Activated CD8-positive, alpha-beta memory T cell treated with anti-CD3 and anti-CD28 coated beads, Interleukin-2, amount 10 ng/mL, durations not matched to agents 7 days and 5 days (primary cell): ENCODE measurements at places on chromosomes 1 and 21. TPM values are rescaled to one million over a fixed set of nuclear protein-coding genes. Genes with fewer than 3 reads are reported as not detected.
A peak's percentile ranks its signal among the peaks of the same experiment; 100 is the strongest.

DNA sequence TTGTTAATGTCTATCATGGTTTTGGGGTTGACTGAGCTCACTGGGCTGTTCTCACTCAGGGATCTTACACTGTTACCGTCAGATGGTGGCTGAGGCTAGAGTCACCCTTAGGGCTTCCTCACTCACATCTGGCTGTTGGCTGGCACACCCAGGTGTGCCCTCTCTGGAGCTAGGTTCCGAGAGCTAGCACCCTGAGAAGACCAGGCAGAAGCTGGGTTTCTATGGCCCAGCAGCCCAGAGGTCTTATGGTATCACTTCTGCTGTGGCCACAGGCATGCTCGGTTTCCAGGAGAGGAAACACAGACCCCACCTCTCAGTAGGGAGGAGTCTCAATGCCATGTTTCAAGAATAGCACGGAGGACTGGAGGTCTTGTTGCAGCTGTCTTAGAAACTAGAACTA lies 20.7 kb upstream of the KIF1B start:
- DNase-seq: no peak
- no peak overlapping the region for H3K4me3 ChIP-seq
- H3K27me3 ChIP-seq: peaks cover 6% of the 10 kb centered on the region
- H3K4me1 ChIP-seq: peaks cover 8% of the 10 kb centered on the region
- H3K36me3 ChIP-seq: no peaks in the 10 kb centered on the region
- no peak overlapping the region for H3K27ac ChIP-seq

DNA sequence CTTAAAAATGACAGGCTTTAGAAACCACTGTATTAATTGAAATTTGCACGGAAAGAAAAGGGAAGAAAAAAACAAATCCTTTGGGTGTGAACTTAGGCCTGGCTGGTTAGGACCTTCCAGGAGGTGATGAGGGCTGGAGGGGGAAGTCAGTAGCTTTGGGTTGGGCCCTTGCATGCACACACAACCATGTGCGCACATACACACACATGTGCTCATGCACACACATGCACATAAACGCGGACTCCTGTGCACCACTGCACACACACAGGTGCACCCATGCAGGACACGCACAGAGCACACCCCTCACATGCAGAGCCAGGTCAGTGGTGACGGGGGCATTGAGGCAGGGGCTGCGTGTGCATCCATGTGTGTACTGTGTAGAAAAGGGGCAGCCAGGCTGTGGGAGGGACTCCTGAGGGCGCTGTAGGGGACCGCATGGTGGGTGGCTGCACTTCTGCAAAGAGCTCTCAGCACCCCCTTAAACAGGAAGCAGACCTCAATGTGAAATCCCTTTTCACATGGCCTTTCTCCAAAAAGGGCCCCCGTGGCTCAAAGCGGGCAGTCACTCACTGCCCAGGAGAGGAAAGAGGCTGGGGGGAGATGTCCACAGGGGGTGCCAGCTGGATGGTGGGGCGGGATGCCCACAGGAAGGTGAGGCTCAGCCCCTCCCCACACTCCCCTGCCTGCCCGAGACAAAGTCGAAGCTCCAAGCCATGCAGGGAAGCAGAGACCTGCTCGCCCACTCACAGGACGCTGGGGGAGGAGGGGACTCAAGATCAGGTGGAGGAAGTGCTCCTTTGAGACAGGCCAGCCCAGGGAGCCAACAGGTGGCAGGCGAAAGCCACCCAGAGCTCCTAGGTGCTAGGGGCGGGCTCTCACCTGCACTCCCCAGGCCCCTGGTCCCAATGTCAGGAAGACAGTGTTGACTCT lies 95.2 kb downstream of the ITPKB start:
- no peaks in the 10 kb centered on the region for H3K27me3 ChIP-seq
- no peak overlapping the region for H3K4me3 ChIP-seq
- H3K27ac ChIP-seq: peak overlapping the region; percentile 82
- H3K4me1 ChIP-seq: peaks cover 39% of the 10 kb centered on the region
- peaks cover 21% of the 10 kb centered on the region for H3K36me3 ChIP-seq

GRCh38 chr1:59367301-59368007 lies 70.6 kb downstream of the FGGY start:
- H3K4me3 ChIP-seq: no peak overlapping the region
- H3K27me3 ChIP-seq: no peaks in the 10 kb centered on the region
- DNase-seq: no peak
- peaks cover 14% of the 10 kb centered on the region for H3K36me3 ChIP-seq
- H3K27ac ChIP-seq: no peak overlapping the region

DNA sequence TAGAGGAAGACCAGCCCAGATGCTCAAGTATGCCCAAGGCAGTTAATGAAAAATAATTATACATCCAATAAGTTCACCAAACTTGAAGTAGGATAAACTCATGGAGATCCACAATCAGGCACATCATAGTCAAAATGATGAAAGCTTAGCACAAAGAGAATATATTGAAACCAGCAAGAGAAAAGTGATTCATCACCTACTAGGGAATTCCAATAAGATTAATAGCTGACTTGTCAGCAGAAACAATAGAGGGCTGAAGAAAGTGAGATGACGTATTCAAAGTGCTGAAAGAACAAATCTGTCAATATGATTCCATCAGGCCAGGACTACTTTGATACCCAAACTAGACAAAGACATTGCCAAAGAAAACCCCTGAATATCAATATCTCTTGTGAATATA lies 251.7 kb upstream of the BEND5 start:
- no peaks in the 10 kb centered on the region for H3K27me3 ChIP-seq
- H3K36me3 ChIP-seq: no peaks in the 10 kb centered on the region
- no peaks in the 10 kb centered on the region for H3K4me1 ChIP-seq
- H3K4me3 ChIP-seq: no peak overlapping the region
- DNase-seq: no peak
- H3K27ac ChIP-seq: no peak overlapping the region

DNA sequence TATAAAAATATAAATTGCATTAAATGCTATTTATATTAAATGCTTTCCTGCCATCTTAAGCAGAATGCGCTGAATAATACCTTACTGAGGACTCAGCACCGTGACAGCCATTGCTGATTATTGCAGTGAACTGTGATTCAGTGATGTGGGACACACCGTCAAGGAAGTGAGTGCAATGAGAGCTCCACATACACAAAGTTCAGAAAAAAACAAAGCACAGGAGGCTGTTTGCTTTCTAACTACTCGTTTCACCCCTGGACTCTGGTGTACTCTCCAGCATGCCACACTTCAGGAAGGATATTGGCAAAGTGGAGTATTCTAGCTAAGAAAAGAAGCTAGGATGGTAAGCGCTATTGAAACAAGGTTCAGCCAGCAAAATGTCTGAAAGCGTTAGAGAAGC lies 57.4 kb upstream of the CXADR start:
- H3K27me3 ChIP-seq: peaks cover 8% of the 10 kb centered on the region
- H3K36me3 ChIP-seq: no peaks in the 10 kb centered on the region
- H3K4me1 ChIP-seq: peaks cover 6% of the 10 kb centered on the region
- no peak overlapping the region for H3K4me3 ChIP-seq

GRCh38 chr1:218633238-218633988 lies 288.3 kb downstream of the TGFB2 start:
- no peak for DNase-seq

GRCh38 chr1:200837931-200838571 lies 34.7 kb upstream of the GPR25 start:
- DNase-seq: no peak
- H3K36me3 ChIP-seq: no peaks in the 10 kb centered on the region
- H3K4me1 ChIP-seq: no peaks in the 10 kb centered on the region

- DNase-seq: no peak
- no peak overlapping the region for H3K4me3 ChIP-seq
Measured at GRCh38 chr21:26925636-26926035, 41.3 kb downstream of the ADAMTS5 start.

DNA sequence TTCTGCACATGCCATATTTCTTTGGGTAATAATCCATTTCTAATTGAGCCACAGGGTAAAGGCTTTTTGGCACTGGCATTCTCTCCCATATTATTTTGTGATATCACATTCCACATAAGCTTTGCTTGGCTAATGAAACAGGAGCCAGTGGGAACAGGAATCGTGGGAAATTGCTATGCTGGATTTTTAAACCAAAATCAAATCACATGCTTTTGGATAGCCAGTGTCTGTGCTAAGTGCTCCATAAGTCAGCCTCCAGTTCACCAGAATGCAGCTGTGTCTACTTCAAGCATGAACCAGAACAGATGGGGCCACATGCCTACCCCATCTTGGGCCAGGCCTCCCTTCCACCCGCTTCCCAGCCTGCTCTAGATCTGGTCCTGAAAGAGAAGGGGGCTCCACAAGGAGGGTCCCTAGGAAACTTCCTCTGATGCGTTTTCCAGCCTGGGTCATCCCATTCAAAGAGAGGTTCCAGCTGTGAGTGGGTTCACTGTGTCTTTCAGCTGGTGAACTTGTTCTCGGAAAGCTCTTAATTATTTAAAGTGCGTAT lies 131.2 kb upstream of the COA6 start:
- no peak overlapping the region for H3K27ac ChIP-seq
- H3K27me3 ChIP-seq: peaks cover 2% of the 10 kb centered on the region
- H3K36me3 ChIP-seq: peaks cover 44% of the 10 kb centered on the region
- H3K4me1 ChIP-seq: peaks cover 53% of the 10 kb centered on the region

GRCh38 chr1:89198491-89199072 lies at the start of gene GBP4:
GBP4 (minus strand) TSS chr1:89198942; CDS start chr1:89198834, 108 bp downstream.
- DNase-seq: peak; percentile 67
- H3K27me3 ChIP-seq: no peaks in the 10 kb centered on the region
- peak within 1 kb of the TSS; percentile 97 for H3K4me3 ChIP-seq

DNA sequence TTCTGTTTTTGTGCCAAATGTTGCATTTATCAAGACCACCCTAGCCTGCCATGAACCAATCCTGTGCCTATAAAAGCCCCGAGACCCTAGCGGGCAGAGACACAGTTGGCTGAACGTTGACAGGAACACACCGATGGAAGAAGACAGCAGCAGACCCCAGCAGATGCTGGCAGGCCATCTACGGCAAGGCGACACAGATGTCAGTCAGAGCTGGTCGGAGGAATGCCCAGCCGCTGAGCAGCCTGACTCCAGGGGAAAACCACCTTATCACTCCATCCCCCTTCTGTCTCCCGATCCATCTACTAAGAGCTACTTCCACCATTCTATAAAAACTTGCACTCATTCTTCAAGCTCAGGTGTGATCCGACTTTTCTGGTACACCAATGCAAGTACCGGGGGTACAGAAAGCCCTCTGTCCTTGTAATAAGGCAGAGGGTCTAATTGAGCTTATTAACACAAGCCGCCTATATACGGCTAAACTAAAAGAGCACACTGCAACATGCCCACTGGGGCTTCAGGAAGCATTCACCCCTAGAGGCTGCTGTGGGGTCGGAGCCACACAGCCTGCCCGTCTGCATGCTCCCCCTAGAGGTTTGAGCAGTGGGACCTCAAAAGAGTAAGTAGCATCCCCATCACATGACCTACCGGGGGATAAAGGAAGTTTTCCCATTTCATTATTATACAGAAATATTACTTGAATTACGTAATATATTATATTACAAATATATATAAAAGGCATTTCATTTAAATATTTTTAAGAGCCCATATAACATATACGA lies 1156.3 kb upstream of the B3GALT2 start:
- DNase-seq: no peak
- no peak overlapping the region for H3K4me3 ChIP-seq
- peaks cover 9% of the 10 kb centered on the region for H3K4me1 ChIP-seq
- no peaks in the 10 kb centered on the region for H3K27me3 ChIP-seq
- H3K36me3 ChIP-seq: no peaks in the 10 kb centered on the region
- no peak overlapping the region for H3K27ac ChIP-seq

Gene RHOU
- 4.5 TPM for total RNA-seq

Gene SPRR2A
- not detected for total RNA-seq

Gene SPATA46
- not detected for total RNA-seq

Gene MAEL
- 0.38 TPM for total RNA-seq

Gene PCP4L1
- not detected for total RNA-seq

Gene AVPR1B
- total RNA-seq: not detected

Gene NBPF10
- total RNA-seq: 2.0 TPM
